ENCODE measurements at places on chromosomes 5 and 9.
A peak's percentile ranks its signal among the peaks of the same experiment; 100 is the strongest.

- no peak for DNase-seq
Observed at GRCh38 chr5:142753116-142753631, 17.0 kb upstream of the ARHGAP26 start.

- no peak for DNase-seq
Observed at GRCh38 chr9:114289106-114289505, 33.8 kb upstream of the ORM1 start.

- DNase-seq: no peak
Observed at GRCh38 chr5:145872486-145872885, 328 bp downstream of the GRXCR2 start.

GRCh38 chr5:67475489-67475888, 278.9 kb upstream of the CD180 start:
- DNase-seq: no peak

- no peak for DNase-seq
Observed at GRCh38 chr5:141001844-141002604, 35.7 kb downstream of the PCDHAC2 start.

- DNase-seq: no peak
Observed at GRCh38 chr9:124248960-124249359, 8.8 kb upstream of the NEK6 start.

DNA sequence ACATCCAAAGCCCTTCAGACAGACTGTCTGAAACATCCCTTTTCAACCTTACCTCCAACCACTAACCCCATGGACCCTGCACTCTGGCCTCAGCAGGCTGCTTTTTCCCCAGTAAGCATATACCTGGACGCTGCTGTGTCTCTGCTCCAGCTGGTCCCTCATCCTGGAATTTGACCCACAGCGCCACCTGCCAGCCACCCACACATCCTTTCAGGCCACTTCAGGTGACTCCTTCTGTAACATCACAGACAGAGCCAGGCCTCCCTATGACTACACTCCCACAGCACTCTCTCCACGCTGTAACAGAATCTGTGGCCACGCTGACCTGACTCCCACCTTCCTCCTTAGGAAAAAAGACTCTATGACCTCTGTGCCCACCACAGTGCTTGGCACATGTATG, 3.4 kb downstream of the MGAT1 start:
- DNase-seq: no peak

DNA sequence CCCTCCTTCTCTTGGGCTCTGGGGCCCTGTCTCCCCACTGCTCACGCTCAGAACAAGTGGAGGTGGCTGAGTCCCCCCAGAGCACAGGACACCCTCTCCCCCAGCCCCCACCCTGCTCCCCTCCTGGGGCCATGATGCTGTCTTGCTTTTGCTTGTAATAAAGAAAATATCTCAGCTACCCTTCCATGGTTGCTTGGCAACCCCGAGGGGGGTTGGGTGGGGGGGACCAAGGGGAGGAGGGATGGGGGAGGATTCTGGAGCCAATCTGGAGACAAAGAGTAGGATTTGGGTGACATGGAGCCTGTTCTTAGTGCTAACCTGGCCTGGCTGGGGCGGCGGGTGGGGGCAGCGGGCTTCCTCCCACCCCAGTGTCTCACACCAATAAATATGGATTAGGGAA, 16.1 kb upstream of the CERCAM start:
- DNase-seq: no peak

DNA sequence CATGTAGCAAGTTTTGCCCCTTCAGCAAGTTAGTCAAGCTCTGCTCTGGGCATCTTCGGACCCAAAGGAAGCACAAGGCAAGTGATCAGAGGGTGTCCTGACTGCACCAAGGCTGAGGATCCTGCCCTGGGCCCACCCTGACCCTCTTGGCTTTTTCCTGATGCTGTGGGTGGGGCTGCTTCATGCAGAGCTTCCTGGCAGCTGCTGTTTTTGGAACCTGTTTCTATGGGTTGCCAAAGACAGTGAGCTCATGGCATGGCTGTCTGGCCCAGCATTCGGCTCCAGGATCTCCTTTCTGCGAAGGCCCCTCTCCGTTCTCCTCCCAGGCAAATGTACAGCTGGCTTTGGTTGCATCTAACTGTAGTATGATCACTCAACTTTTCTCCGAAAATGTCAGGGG, 497.9 kb downstream of the ARHGEF28 start:
- no peak for DNase-seq

GRCh38 chr9:136400038-136400834, at the start of gene SNAPC4:
SNAPC4 (minus strand) TSS chr9:136400170; CDS start chr9:136398428, 1,742 bp downstream.
- DNase-seq: peak; percentile 83

DNA sequence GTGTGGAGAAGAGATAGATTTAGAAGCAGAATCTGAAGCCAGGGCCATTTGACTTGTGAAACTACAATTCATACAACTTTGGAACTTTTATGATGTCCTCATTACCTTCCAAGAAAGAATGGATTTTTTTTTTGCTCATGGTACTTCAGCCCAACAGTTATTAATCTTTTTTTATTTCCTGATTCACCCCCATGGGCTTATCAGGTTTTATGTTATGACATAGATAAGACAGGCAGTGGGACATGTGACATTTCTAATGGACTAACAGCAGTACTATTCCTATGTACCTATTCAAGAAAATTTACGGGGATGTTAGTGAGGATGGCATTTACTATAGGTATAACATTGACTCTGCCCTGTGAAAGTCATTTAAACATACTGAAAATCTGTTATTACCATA, 204.7 kb downstream of the ARHGEF28 start:
- no peak for DNase-seq

DNA sequence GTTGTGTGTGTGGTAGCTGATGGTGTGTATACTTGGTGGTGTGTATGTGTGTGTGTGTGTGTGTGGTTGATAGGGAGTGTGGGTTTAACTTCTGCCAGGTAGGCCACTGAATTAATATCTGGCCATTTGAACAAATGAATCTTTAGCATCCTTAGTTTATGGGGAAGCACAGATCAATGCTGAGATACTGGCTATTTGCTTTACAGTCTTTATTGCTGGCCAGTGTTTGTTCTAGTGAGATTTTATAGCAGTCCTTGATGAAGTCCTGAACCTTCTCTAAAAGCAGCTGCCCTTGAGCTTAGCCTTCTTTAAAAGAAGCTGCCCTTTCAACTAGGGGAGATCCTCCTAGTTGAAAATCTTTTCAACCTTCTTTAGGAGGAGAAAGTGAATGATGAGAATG, 69.3 kb downstream of the MACIR start:
- DNase-seq: no peak

DNA sequence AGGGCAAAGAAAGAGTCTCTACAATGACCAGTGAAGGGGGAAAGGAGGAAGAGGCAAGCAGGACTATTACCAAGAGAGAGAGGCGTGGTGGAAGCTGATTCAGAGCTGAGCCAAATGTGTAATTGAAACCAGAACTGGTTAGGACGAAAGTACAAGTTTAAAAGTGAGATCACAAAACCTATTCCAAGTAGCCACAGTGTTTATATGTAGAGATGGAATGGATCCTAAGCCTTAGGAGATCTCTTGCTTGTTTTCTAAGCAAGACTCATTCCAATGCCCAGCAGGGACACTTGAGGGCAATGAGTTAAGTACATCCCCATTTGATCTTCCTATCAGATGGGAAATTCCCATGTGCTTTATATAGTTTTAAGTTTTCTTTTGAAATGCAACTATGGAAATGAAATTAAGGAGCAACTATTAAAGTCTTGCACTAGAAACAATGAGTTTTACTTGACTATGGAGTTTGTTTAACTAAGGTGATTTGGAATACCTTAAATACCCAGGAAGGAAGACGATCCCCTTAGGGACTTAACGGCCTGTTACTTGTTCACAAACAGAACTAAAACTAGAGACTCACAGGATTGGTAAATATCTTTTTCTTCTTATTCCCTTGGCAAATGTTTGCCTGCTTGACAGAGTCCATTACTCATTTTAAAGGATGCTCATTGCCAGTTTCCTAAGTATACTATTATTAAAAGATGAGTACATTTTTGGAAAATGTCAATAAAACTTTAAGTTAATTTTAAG, 51.1 kb upstream of the SNX2 start:
- DNase-seq: no peak

DNA sequence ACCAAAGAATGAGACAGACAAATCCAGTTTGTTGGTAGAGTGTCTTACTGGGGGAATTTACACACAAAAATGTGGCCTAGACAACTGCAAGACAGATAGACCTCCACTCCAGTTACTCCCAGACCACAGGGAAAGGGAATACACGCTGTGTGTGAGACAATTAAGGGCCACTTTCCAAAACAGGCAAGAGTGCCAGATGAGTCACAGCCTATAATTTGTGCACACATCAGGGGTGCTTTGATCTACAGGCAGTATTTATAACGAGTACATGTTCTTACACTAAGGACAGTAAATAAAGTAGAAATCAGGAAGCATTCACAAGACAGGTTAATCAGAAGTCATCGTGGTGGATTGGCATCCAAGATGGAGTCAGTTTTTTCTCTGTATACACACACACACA, 114.8 kb downstream of the ZNF622 start:
- DNase-seq: no peak

GRCh38 chr9:130608554-130609134, 29.3 kb downstream of the FUBP3 start:
- no peak for DNase-seq

DNA sequence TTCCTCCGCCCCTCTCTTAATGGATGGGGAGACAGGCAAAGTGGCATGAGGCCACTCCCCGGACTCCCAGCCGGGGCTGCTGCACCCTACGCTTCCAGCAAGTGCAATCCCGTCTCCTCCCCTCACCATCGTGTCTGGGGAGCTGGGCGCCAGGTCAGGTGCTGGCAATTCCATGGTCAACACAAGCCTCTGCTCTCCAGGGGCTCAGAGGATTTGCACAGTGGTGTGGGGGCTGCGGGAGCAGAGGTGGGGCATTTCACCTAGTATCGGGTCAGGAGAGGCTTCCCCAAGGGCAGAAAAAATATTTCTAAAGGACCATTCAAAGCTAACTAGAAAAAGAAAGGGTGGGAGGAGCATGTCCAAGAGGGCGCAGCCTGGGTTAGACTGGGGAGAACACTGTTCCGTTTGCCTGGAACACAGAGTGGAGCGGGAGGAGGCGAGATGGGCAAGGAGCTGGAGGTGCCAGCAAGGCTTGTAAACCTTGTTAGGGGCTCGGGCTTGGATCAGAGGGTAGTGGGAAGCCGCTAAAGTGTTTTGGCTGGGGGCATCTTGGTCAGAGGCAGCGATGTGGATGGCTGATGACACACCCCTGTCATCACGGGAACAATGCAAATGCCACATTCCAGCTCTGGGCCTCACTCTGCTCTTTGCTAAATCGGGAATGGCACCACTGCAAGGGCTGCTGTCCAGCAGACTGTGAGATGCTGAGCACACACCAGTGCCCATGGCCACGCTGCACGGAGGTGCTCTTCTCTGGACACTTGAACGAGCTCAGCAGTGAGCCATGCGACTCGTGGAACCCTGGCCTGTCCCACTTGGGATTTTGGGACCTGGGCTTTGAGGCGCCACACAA, 191.7 kb downstream of the CDK5RAP2 start:
- DNase-seq: no peak

GRCh38 chr5:167965710-167966109, 325.7 kb upstream of the WWC1 start:
- no peak for DNase-seq

DNA sequence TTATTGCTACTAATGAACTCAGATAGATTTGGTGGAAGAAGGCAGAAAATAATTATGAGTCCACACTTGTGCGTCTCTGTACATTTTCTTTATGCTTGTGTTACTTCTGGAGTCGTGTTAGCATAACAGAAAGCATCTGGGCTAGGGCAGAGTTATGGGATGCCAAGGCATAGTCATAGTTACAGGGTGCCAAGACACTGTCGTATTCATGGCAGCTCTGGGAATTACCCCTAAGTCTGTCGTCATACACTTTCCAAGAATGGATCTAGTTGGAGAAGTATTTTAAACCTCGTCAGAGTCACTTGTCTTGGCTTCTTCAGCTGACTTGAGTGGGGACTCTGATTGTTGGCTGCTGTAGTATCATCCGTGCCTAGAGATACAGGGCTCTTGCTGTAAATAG, 27.7 kb downstream of the CAMK4 start:
- DNase-seq: no peak

DNA sequence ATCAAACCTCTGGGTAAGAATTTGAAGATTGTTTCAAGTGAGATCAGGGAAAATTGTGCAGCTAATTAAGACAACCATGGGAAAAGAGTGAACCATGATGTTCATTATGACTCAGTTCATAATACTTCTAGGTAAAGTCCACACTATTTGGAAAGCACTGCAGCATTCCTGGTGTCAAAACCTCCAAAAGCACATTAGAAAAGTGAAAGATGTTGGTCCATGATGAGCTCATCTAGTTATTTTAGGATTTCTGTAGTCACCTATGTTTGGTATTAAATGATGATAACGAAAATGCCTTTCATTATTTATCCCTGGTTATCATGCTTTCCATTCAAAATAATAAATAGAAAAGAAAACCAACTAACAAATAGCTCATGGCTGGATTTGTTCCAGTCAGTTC, 49.1 kb downstream of the PTCD2 start:
- DNase-seq: no peak

DNA sequence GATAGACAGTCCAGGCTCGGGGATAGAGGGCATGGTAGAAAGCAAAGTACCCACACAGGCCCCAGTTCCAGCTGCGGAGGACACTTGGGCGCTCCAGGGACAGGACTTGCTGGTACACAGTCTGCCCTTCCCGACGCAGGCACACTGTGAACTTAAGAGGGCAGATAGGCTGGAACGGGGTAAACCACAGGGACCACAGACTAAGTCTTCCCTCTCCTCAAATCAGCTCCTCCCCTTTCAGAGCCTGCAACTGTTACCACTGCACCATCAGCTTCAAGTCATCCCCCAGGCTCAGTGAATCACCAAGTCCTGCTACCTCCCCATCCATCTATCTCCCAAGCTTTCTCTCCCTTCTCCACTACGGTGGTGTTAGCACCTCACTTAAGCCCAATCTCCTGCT, 7.3 kb downstream of the GBA2 start:
- DNase-seq: no peak

DNA sequence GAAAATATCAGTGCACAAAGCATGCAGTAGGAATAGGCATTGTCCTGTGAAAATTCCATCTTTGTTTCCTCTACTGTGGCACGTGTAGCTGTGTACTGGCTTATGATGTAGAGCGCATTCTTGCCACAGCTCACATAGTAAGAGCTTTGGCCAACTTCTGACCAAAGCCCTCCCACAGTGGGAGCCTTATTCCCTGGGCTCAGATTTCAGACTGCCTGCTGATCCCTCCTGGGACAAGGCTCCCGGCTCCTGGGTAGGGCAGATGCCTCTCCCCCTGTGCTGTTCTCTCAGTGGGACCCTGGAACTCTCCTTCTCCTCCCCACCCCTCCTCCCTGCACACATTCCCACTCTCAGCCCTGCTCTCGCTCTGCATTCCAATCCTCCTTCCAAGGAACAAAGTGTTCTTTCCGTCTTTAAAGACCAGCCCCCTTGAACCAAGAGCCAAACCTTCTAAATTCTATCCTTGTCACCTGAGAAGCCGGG, 17.5 kb downstream of the LCP2 start:
- DNase-seq: no peak

DNA sequence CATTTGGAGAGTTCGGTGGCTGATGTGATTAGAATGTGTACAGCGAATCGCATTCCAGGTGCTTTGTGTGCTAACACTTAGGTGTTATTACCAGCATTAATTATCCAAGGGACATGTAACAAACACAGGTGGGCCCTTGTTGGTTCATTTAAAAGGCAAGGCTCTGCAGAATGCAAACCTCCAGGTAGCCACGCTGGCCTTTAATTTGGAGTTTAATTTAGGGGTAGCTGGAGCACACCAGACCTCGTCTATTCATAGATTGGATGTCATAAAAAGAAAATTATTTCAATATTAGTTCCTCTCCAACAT, 191.1 kb downstream of the MAT2B start:
- DNase-seq: no peak

- DNase-seq: no peak
Observed at GRCh38 chr9:126374366-126374781, 47.7 kb downstream of the MVB12B start.

- DNase-seq: no peak
Observed at GRCh38 chr9:79395228-79395627, 176.5 kb upstream of the TLE4 start.
